CD4-positive, alpha-beta T cell (primary cell): ENCODE measurements at places on chromosomes 7 and 10. TPM values are rescaled to one million over a fixed set of nuclear protein-coding genes. Genes with fewer than 3 reads are reported as not detected.
A peak's percentile ranks its signal among the peaks of the same experiment; 100 is the strongest.

ACTA2 gene
- total RNA-seq, result 1.8 TPM

MDH2 gene
- 66.4 TPM for total RNA-seq

GOT1 gene
- 3.5 TPM for total RNA-seq

CFAP46 gene
- total RNA-seq, result not detected

HYAL4 gene
- total RNA-seq, result not detected

DNA sequence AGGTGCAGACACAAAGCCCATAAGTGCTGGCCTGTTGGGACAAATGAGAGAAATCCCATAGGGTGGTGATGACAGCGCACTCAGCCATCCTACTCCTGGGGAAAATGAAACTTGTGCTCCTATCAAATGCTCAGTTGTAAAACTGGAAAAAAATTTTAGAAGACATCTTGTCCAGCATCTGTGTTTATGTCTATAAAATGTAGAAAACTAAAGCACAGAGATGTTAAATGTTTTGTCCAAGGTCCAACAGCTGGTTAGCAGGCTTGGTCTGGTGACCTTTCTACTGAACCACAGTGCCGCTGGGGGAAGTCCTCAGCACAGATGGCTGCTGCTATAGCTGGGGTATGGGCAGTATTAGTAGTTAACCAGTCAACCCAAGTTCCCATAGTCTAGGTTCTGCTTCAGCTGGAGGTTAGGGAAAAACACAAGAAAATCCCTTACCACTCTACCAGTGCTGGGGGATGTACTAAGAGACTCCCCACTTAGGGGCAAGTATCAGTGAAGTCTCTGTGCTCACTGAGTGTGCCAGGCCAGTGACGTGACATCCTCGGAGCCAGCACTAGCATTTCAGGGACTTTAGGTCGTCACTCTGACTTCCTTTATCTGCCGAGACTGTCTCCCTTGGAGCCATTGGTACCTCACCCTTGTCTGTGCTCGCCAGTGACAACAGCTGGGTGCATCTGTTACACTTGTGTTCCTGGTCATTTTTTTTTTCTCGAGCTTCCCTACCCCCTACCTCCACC lies 1.9 kb downstream of the TSPAN33 start:
- DNase-seq, result no peak

- no peak for DNase-seq
These were observed 404.2 kb downstream of the THSD7A start for GRCh38 chr7:11427686-11428273.

DNA sequence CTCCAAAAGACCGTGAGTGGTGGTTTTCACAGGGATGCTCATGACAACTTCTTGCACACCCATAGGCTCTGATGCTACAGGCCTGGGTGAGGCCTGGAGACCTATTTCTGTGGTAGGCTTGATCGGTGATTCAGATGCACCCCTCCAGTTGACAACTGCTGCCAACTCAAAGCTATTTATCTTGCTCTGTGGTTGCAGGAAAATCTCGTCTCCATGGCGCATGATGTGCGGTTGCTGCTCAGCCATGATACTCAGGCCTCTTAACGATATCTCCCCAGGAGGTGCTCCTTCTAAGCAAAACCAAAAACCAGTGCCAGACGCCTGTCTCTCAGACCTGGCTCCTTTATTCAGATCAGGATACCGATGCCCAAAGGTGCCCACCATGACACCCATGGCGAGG lies 31.4 kb downstream of the C10orf90 start:
- DNase-seq, result no peak

GRCh38 chr7:111145472-111145871 lies 54.5 kb downstream of the LRRN3 start:
- no peak for DNase-seq

DNA sequence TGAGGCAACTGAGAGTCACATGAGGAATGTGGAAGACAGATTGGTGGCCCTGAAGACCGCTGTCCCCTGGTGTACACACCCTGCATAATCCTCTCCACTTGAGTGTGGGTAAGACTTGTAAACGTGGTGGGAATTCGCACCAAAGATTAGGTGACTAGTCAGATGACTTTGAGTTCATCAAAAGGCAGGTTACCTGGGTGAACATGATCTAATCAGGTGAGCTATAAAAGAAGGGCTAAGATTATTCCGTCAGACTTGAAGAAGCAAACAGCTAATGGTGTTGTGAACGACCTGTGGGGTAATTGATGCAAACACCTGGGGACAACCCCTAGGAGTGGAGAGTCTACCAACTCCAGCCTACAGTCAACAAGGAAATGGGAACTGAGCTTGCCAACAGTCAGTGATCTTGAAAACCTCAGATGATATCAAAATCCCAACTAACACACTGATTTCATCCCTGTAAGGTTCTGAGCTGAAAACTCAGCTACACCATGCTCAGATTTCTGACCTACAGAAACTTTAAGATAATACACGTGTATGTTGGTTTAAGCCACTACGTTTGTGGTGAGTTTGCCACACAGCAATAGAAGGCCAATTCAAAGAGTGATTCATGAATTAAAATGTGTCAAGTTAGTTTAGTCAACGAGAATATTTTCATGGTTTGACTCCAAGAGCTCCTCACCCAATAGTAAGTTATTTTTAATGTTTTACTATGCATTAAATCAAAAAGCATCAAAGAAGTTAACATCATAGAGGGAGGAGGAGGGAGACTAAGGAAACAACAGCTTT lies 16.7 kb downstream of the PRTFDC1 start:
- no peak for DNase-seq

DNA sequence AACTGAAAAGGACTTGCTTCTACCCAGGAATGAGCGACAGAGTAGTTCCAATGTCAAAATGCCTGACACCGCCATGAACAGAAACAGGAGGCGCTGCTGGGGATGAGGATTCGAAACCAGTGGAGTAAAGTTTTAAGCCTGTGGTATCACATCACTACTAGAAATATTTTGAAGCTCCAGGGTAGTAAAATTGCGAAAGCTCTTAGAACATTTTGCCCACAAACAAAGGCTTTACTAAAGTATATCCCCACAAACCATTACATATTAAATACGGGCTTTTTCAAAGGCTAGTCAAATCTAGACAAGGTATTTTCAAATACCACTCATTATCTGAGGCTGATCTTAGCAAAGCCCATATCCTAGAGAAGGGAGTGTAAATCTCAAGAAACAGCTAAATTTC lies 2.4 kb downstream of the PRDX3 start:
- DNase-seq, result no peak

DNA sequence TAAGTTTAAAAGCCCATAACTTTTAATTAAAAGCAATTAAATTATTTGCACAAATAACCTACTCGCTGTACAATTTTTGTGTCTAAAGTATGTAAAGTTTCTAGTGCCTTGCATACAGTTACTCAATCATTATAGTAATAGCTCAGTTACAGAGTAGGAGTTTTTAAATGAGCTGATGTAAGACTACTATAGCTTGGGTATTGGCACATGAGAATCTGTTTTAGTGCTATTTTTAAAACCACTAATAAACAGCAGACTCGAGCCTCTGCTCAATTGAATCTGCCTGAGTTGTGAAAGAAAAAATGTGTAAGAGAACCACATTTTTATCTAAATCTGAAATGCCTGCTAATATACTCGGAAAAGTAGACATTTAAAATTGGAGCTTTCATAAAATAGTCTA lies 31.1 kb downstream of the CTNNA3 start:
- DNase-seq, result no peak

DNA sequence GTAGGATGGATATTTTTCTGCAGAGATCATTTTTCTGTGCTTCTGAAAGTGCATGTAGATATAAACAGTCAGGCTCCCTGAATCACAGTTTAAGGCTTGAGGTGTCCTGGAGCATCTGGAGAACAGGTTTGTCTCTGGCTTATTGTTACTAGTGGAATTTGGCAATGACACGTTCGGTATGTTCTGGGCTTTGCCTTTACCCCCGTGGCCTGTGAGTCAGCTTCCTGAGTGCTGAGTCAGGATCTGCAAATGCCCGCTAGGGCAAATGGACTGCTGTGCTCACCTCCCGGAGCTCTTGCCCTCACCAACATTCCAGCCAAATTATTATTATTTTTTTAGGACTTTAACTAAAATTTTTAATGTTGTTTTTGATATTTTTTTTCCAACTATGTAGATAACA lies 192.5 kb upstream of the PRSS1 start:
- DNase-seq, result peak; percentile 41

- no peak for DNase-seq
These were observed 42.7 kb downstream of the PRR15 start for GRCh38 chr7:29606287-29606721.

- no peak for DNase-seq
These were observed 5.7 kb upstream of the GOT1 start for GRCh38 chr10:99435986-99436638.

DNA sequence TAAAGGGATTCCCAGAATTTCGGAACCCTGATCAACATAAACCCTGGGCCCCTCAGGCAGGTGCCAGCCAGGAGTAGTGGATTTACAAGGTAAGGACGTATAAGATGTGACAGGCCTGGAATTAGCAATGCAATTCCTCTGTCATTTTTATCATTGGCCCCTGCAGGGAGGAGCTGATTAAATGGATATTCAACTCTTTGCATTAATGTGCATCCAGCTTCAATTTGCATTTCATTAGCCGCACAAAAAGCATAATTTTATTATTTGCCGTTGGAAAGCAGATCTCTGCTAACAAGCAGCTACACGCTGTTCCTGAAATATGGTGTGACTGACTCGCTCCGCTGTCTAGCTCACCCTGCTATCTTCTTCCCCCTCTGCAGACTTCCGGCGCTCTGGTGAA lies 195.8 kb downstream of the RPS24 start:
- DNase-seq, result no peak

GRCh38 chr7:26375726-26376174 lies 84.1 kb downstream of the SNX10 start:
- DNase-seq, result no peak

DNA sequence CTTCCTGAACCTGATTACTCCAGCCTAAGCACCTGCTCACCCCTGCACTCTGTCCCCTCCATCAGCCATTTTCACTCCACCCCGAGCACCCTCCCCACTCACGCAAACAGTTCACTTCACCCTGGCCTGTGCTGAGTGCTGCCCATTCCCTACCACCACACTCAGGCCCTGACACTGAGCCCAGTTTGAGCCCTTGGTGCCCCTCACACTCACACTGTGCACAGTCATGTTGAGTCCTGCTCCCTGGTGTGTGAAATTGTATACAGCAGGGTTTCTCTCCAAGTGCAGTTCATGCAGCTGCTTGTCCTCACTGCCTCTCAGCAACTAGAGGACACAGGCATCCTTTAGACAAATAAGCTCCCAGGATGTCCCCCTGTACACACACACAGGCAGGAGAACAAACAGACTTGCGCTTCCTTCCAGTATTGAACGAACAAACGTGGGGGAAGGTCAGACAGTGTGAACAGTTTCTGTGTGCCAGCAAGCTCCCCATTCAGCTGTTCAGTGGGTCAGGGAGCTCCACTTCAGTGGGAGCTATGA lies 6.8 kb downstream of the MYO1G start:
- DNase-seq, result no peak

- DNase-seq, result peak; percentile 28
These were observed 227.2 kb upstream of the KLF14 start for GRCh38 chr7:130961128-130961601.
